ENCODE measurements at places on chromosomes 12 and 14.
A peak's percentile ranks its signal among the peaks of the same experiment; 100 is the strongest.

GRCh38 chr12:50221228-50222008 is 54.2 kb upstream of the CERS5 start:
- peak; percentile 49 for DNase-seq

- DNase-seq: no peak
These were observed 71.4 kb upstream of the PRMT8 start for GRCh38 chr12:3419558-3419957.

- no peak for DNase-seq
These were observed 34.7 kb downstream of the KICS2 start for GRCh38 chr12:64187370-64187769.

DNA sequence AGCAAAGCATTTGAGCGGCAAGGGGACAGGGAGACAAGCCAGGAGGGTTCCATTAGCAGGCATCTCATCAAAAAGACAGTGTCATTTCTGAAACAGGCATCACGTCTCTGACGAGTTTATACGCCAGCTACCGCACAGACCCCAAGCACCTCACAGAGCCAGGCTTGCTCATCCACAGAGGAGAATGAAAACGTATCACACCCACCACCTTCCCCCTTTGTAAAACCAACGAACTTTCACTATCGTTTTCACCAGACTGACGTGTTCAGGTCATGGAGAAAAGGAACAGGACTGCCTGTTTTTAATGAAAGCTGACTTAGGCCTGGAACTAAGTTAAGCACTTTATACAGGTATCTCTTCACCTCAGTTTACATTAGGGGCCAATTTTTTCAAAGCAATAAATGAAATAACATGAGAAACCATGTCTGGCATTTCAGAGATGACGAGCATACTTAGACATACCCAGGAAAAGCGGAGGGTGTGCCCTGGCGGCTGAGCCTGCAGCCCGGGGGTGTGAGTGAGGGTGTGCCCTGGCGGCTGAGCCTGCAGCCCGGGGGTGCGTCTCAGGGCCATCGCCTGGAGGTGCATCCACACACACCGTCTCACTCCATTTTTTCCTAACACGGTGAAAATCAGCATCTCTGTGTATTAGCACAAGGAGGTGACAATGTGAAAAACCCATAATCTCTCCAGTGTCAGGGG is 41.9 kb downstream of the STX2 start:
- peak; percentile 70 for DNase-seq

DNA sequence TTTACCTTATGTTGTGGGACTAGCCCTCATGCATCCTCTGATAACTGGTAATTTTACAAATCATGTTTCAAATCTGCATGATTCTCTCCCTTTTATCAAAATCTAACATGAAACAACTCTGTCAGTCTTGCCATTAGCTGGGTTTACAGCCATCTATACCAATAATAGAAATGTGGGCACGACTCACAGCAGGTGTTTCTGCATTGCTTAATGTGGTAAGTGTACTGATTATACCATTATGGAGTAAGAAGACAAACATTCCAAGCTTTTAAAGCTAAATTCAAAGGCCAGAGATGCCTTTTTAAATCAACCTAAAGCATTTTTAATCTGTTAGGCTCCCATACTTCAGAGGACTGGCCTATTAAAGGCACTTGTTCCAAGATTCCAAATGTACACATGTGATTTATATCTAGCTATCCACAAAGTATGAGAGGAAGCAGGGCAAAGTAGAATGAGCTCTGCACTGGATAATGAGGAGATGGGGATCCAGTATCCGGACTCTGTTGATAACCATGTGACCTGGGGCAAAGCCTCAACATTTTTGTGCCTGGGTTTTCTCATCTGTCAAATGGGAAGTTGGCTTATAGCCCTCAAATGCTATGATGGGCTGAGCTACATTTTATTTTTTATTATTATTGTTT is 52.3 kb upstream of the FUT8 start:
- DNase-seq: no peak

DNA sequence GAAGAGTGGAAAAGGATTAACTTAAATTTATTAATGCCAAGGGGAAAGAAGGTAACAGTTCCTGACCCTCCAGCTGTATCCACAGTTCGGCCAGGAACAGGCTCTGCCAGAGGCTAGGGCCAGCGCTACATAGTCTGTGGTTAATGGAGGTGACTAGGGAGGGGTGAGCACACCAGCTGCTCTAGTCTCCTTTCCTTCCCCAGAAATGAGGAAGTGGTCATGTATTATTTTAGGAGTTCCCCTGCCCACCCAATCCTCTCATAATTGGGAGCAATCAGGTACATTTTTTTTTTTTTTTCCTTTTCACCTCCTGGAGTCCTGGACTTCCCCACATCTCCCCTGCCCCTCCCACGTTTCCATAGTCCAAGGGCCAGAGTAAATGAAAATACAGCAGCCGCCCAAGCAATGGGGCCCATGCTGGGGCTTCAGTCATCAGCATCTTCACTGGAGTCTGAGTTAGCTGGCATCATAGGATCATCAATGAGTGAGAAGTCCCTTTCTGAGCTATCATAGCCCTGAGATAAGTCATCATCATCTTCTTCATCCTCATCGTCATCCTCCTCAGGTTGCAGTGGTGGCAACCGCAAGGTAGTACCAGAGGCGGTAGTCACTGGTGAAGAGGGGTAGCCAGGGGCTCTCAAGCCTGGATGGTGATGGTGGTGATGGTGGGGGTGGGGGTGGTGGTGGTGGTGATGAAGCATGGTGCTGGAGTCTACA is 1.5 kb upstream of the SUPT16H start:
- DNase-seq: no peak

GRCh38 chr14:21136024-21136423 is 19.8 kb downstream of the OR5AU1 start:
- peak; percentile 7 for DNase-seq

DNA sequence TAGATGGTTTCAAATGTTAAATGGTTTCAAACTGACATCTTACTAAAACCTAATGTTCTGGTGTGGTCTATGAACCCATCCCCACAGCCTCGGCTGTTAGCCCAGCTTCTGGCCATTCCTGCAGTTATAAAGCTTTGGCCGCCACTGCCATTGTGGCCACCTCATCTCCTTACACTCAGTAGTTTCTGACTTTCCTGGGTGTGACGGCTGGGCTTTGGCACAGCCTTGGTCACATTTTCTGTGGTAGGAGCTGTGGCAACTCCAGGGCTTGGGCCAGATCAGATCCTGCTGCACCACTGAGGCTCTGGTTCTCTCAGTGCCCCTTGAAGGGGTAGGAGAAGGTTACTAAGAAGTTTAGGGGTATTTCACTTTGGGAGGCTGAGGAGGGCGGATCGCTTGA is 84.2 kb upstream of the STXBP6 start:
- DNase-seq: no peak

- no peak for DNase-seq
These were observed 28.0 kb upstream of the C12orf42 start for GRCh38 chr12:103523771-103524170.

DNA sequence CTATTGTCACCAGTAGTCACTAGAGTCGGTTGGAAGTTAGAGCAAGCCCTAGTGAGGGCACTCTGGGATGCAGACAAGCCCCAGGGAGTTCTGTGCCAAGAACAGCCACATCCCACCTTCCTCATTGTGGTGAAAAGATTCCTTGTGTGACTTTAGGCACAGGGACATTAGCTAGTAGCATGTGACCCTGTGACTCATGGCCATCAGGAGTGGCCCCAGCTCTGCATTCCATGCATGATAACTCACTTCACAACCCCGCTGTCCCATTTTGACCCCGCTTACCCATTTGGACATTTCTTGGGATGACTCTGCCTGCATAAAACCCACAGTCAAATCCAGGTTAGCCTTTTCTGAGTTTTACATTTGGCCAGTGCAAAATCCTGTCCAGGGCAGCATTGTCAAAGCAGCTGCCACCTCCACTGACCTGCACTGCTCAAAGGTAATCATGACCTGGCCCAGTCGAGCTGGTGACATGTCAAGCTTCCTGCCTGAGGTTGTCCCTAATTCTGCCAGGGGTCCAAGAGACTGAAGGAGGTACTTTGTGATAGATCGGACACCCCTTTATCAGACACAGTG is 430.5 kb downstream of the DPF3 start:
- no peak for DNase-seq

GRCh38 chr14:49621114-49621881 is 699 bp downstream of the MGAT2 start:
- peak; percentile 67 for DNase-seq

DNA sequence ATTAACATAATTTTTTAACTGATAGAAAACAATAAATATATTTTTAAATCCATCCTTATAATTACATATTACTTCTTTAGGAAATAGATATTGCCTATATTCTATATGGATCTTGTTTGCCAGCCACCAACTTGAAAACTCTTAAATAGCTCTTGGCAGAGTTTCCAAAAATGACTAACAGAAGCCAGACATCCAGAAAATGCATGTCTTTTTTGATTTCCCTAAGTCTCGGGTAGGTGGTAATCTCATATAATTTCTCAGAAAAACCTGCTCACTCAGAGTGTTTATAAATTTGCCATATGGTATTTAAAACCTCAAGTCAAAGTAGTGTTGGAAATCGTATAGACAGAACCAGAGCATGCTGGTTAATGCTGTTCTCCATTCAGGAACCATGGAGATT is 360.4 kb upstream of the FOXG1 start:
- DNase-seq: no peak

GRCh38 chr12:13948621-13949020 is 32.8 kb downstream of the GRIN2B start:
- DNase-seq: no peak

DNA sequence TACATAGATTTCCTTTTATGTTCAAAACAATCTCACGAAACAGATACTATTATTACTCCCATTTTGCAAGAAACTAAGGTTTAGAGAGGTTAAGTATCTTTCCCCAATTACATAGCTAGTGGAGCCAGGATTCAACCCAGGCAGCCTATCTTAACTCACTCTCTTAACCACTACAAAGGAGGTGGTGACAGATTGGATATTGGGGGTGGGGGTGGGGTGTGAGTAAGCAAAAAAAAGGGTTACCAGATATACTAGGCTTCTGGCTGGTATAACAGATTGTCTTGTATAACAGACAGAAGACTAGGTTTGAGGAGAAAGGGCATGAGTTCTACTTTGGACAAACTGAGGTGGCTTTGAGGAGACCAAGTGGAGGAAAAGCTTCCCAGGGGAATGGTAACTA is 2.1 kb downstream of the GMFB start:
- no peak for DNase-seq

- no peak for DNase-seq
These were observed 26.3 kb upstream of the PTGDR start for GRCh38 chr14:52241087-52241793.

- DNase-seq: no peak
These were observed 336.4 kb upstream of the FBXO33 start for GRCh38 chr14:39768589-39768988.

DNA sequence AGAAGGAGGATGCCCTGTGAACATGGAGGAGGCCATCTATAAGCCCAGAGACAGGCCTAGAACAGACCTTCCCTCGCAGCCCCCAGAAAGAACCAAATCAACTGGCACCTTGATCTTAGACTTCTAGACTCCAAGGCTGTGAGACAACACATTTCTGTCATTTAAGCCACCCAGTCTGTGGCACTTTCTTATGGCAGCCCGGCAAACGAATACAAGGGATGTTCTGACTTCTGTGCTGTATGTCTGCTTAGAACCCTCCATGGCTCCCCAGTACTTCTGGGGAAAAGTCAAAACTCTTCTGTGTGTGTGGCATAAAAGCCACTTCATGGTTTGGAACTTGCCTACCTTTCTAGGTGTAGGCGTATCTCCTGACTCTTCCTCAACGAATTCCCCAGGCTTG is 42.9 kb downstream of the RBM19 start:
- DNase-seq: no peak

DNA sequence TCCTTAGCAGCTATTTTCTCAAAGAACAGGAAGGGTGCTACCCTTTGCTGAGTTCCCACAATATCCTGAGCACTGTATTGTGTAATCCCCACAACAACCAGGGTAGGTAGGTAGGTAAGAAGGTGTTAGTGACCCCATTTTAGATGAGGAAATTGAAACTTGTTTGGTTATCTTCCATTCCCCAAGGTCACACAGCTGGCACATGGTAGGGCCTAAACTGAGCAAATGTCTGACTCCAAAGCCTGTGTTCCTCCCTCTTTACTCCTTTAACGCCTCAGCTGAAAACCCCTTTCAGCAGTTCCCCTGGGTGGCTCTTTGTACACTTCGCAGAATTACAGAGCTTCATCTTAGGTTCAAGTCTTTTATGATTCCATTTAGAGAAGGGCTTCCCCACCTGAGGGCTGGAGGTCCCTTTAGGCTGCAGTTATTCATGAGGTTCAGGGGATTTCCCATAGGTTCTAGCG is 26.5 kb upstream of the RIC8B start:
- peak; percentile 7 for DNase-seq

DNA sequence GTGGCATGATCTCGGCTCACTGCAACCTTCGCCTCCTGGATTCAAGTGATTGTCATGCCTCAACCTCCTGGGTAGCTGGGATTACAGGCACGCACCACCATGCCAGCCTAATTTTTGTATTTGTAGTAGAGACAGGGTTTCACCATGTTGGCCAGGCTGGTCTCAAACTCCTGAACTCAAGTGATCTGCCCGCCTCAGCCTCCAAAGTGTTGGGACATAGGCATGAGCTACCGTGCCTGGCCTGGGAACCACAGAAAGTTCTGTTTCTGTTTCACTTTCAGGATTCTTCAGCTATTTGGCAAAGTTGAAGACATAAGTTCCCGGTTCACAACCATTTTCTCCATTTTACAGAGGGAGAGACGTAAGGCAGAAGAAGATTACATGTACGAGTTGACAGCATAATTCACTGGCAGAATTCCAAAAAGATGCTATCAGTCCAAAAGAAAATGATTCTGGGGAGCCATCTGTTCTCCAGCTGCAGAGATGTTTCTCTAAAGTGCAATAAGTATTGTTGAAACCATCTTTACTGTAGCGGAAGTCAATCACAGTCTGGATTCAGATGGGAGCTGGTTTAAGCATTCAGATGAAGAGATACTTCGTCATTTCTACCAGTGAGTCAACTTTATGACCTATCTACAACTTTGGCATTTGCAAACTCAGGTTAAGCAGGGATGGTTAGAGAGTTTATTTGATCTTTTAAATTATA is 8.1 kb upstream of the RNF34 start:
- DNase-seq: peak; percentile 81

- no peak for DNase-seq
These were observed 392.1 kb upstream of the DDHD1 start for GRCh38 chr14:53545217-53545616.

- DNase-seq: no peak
These were observed 6.7 kb upstream of the PLD4 start for GRCh38 chr14:104917993-104918392.

- no peak for DNase-seq
These were observed 98.3 kb upstream of the DIO3 start for GRCh38 chr14:101462726-101463565.

- DNase-seq: peak; percentile 86
These were observed 9.4 kb upstream of the HVCN1 start for GRCh38 chr12:110698171-110698902.

GRCh38 chr12:28456934-28457710 is 266.9 kb downstream of the CCDC91 start:
- no peak for DNase-seq

Measured in activated CD4-positive, alpha-beta T cell treated with anti-CD3 and anti-CD28 coated beads, Interleukin-2, amount 50 U/mL, for 16 hours (primary cell).